Stimulated activated CD4-positive, alpha-beta T cell treated with anti-CD3 and anti-CD28 coated beads, Interleukin-12 subunit alpha, Interleukin-12 subunit beta, amount 100 ng/mL, for 48 hours (primary cell): ENCODE measurements at places on chromosomes 6 and 20.
A peak's percentile ranks its signal among the peaks of the same experiment; 100 is the strongest.

GRCh38 chr20:24139846-24140245, 151.3 kb upstream of the GGTLC1 start:
- no peak for DNase-seq

- DNase-seq, result no peak
These were observed 380.4 kb downstream of the MMUT start for GRCh38 chr6:49082611-49083010.

- DNase-seq, result no peak
These were observed 113.8 kb downstream of the BTBD9 start for GRCh38 chr6:38525888-38526287.

- DNase-seq, result no peak
These were observed 23.3 kb upstream of the CDKN1A start for GRCh38 chr6:36655085-36655724.

DNA sequence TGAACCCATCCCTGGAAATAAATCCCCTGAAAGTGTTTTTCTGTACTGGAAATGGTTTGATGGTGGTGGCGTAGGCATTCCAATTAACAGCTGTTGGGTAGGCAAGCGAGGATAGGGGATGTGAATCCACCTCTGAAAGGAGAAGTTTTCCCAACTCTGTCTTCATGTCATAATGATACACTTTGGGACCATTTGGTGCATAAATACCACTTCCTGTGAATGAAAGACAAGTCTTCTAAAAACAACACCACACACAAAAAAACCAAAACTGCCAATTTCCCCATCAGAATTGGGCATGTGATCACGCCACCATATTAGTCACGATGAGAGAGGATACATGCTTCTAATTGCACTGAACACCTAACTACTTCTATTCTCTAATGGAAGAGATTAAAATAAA, 6.4 kb downstream of the VNN2 start:
- no peak for DNase-seq

DNA sequence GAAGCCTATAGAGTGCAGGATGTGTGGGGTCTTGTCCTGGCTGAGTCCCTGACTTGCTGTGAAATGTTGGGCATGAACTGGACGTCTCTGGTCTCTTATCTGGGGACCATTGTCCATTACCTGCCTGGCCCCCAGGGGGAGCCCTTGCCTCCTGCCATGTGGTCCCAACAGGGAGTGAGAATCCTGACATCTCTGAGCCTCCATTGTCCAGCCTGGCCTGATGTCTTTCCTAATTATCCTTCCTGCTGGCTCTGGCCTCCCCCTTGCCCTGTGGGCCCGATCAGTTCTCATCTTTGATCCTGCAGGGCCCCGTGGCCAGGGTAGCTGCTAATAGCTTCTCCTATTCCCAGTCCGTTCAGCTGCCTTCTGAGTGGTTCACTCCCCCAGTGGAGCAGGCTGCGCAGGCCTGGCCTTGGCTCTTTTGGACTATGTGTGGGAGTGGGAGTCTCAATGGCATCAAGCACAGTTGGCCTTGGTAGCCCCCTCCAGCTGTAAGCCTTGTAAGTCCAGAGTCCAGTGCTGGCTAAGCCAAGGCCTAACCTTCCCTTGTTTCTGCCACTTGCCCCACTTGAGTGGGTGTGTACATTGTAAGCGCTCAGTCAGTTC, 77.9 kb upstream of the RALY start:
- peak; percentile 44 for DNase-seq

- DNase-seq, result no peak
These were observed 668.2 kb downstream of the DHX35 start for GRCh38 chr20:39630215-39630908.

DNA sequence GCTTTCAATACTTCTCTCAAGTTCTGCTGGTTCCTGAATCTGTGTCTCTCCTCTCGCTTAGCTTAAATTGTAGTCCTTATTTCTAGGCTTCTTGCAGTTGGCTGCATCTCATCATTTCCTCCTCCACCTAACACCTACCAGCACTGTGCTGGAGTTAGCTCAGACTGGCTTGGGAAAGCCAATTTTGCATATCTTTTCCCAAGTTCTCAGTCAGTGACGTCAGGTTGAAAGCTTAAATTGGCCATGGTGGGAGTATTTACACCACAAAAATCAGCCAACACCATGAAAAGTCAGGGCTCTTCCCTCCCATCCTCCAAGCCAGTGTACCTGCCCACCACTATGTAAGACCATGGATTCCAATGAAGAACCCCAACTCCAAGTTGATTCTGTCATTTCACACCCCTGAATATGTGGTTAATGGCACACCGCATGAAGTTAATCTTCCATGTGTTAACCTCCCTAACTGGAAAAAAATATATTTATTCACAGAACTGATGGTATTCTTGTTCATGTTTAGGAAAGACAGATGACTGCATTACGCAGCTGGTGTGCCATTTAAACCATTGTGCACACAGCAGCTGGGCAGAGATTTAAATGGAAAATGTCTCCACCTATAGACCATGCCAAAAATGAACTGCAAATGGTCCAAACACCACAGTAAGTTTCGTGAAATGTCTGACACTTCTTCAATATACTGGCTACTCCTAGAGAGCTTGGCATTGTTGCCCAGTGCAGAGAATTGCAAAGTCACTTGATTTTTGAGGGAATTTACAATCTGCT, 274.1 kb upstream of the MAP3K7 start:
- DNase-seq, result no peak

DNA sequence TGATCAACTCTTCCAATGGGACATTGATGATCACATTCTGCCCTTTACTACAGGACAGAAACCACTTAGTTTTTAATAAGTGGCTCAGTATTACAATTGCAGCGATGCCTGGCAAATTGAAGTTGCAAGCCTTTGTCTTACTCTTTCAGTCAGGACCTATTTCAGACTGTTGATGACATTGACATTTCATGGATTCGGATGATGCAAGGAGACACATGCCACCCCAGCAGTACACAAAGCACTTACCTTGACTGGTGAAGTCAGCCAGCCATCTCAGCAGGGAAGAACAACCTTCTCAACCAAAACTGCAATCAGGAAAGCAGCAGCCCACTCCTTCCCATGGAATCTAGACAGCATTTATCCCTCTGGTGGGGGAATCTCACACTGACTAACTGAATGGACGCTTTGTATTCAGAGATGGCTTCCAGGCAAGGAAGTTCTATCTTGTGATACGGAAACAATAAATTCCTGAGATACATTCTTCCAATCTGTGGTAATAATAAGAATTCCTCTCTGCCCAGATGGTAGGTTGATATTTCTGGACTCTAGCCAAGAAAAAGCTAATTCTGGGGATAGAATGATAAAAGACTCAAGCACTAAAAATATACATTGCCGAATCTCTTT, 24.8 kb downstream of the NFYA start:
- DNase-seq, result no peak

DNA sequence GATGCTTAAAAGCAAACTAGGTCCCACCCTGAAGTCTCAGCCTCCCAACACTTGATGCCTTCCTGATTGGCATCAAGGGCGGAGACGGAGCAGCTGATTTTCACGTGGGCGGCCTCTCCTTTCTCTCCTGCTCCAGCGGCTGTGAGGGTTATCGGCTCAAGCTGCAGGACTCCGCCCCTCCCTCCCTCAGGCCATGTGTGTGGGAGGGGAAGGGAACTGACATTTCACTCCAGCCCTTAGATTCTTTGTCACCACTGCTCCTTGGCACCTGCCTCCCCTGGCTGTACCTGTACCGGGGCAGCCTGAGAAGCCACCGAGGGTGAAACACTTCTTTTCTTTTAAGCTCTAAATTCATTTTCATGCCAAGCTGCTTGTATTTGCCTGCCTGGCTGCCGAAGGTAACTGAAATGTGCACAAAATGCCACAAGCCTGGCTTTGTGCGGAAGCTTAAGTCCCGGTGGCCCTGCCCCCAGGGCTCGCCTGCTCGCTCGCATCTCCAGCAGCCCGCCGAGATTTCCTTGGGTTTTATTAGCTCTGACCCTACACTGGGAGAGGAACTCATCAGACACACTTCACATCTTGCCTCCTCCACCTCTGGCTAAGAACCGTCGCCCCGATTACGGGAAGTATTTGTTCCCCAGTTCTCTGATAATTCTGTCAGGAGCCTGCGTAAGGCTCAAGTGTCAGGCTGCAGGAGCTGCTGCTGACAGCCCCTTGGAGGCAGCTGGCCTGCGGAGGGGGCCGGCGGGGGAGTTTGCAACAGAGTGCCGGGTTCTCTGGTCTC, 9.6 kb upstream of the CPNE5 start:
- DNase-seq, result no peak

DNA sequence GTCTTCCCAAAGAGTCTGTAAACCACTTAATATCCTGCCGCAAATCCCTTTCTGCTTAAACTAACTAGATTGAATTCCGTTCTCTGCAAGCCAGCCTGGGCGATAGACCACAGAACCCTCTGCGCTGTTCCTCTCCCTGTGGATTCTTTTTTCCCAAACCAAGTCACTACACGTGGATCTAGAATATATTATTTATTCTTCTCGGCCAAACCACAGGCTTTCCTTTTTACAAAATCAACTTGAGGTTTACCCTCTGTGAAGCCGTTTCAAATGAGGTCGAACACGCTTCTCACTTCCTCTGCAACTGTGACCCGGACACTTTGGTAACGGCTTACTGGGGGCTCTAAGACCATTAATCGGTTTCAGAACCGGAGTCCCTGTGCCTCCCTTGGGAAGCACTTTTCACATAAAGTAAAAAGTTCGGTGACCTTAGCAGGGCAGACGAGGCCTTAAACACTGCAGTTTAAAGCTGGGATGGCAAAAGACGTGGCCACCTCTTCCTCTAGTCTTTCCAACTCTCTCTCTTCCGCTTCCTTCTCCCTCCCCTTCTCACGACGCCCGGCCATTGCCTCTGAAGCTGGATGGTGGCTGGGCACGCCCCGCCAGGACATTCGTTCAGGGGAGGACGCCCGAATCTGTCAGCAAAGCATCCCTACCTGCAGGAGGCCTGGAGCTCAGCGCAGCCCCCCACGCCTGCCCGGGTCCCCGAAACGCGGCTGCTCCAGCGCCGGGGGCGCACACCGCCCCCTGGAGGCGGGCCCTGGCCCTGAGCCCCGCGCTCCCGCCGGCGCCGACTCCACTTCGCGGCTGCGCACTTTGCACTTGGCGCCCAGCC, 55.0 kb upstream of the FOXC1 start:
- peak; percentile 47 for DNase-seq

- no peak for DNase-seq
These were observed 103.0 kb downstream of the LMBRD1 start for GRCh38 chr6:69693762-69694161.

DNA sequence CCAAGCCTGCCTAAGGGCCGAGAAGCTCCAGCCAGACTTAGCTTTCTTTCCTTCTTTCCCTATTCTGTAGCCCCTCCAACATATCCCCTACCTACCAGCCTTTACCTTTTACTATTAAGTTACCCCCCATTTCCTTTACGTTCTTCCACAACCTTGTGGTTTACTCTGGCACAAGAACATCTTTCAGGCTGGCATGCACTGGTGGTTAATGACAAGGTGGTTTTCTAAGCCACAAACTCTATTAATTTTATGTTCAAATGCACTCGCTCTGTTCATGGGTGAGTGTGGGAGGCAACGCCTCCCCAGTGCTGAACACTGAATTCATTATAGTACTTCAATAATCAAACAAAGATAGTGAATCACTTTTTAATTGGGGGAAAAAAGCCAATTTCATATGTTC, 64.4 kb downstream of the TRERF1 start:
- no peak for DNase-seq

DNA sequence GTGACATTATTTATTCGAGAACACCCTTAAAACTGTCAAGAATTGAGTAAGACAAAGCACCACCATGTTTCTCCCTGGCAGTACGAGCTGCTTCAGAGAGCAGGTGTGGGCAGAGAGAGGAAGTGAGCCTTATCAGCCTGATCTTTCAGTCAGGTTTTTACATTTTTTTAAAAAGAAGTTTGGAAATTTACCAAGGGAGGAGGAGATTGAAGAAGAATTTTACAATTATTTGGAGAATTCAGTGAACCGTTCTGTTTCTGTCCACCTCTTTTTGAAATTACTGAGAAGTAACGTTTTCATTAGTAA, 75.5 kb downstream of the ZDHHC14 start:
- DNase-seq, result no peak

- DNase-seq, result peak; percentile 33
These were observed 5.8 kb upstream of the BFSP1 start for GRCh38 chr20:17536944-17537444.

GRCh38 chr20:37796121-37796520, 102.3 kb downstream of the CTNNBL1 start:
- no peak for DNase-seq

GRCh38 chr6:151349651-151350270, 41.6 kb downstream of the ZBTB2 start:
- DNase-seq, result no peak

DNA sequence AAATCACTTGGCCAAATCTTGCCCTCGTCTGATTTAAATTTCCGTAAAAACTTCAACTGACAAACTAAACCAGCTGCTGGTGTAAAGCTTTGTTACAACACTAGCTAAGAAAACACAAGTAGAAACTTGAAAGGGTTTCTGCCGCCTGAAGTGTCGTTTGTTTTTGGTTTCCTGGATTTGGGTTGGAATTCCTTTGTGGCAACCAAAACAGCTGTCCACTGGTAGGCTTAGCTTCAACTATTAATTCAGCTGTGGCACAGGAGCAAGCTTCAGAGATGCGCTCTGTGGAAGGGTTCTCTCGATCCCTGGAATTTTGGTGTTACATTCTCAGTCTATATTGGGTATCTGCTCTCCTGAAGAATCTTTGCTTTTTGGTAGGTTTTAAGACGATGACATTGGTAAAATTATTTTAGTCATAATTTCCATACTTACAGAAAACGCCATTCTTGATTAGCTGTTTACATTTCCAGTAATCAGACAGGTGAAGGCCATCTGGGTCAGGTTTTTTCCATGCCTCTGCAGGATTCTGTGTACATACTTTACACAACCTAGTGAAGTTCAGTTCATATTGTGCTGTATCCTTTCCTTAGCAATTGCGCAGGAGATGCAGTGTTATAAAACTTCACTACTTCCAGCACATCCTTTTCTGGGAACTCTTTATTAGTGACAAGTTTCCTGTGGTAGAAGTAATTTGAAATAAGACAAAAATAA, 29.9 kb upstream of the SAMD3 start:
- no peak for DNase-seq

GRCh38 chr6:168123165-168123911, 44.3 kb upstream of the FRMD1 start:
- DNase-seq, result no peak

DNA sequence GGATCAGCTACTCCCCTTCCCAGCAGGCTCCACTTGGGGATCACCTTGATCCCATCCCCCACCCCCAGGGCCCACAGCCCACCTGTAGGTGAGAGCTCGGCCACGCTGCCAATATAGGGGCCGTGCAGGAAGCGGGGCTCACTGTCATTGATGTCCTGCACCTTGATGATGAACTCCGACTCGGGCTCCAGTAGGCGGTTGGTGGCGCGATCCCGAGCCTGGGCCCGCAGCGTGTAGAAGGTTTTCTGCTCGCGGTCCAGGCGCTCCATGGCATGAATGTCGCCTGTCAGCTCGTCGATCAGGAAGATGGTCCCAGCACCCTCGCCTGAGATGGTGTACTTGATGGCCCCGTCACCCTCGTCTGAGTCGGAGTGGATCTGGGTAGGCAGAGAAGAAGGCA, 67.4 kb downstream of the CDH22 start:
- no peak for DNase-seq
